H54 (cell line): ENCODE measurements at places on chromosomes 5 and 9.

DNA sequence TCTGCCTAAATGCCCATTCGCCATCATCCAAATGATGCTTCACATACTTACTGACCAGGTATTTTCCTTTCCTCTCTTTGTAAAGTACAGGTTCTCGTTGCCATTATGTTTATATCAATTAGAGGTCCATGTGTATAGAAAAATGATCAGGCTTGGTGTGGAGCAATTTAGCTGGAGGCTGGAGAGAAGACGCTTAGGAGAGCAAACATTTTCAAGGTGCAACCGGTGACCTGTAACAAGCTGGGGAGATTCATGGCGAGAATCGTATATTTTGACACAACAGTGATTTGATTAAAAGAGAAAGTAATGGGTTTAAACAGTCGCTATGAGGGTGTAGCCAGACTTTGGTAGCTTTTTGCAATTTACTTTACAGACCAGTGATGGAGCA lies 170.9 kb upstream of the TBCA start:
- DNase-seq = no peak

DNA sequence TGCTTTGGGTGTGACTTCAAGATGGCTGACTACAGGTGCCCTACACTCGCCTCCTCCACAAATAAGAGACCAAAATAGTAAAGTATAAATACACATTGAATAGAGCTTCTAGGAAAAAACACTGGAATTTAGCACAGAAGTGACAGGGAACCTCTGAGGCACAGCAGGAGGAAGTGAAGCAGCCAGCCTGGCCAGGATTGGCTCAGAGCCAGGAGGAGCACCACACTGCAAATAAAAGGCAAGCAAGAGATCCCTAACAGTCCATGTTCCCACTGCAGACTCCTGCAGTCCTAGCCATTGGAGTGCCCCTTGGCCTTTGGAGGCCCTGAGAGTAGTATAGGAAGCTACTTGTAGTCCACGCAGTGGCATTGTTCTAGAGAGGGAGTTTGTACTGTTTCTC lies 186.7 kb upstream of the TLX3 start:
- DNase-seq = no peak

DNA sequence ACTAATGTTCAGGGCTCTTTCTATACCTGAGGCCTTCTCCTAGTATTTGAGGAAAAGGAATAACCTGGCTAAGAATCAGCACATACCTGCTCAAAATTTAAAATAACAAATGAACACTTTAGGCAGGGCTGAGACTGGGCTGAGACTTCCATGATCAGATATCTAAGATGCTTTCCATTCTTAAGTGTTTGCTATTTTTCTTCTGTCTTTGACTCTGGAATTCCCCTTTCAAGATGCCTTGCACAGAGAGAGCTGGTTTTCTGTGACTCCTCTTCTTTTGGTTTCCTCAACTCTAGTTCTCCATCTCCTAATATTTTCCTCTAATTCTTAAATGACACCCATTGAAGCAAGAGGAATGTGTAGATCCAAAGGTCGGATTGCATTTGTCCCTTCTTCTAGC lies 61.1 kb downstream of the DPYSL3 start:
- DNase-seq = no peak

- peak; percentile 73 for DNase-seq
These were observed 59.7 kb downstream of the GGTA1 start for GRCh38 chr9:121439711-121440664.

- DNase-seq = no peak
These were observed 134.4 kb upstream of the ABCA1 start for GRCh38 chr9:105062222-105062855.

GRCh38 chr5:127006744-127007143 lies 23.6 kb downstream of the MARCHF3 start:
- DNase-seq = no peak

GRCh38 chr5:60010328-60010727 lies 116.8 kb upstream of the PDE4D start:
- no peak for DNase-seq

- DNase-seq = no peak
These were observed 24.8 kb downstream of the SPTAN1 start for GRCh38 chr9:128577206-128577605.

GRCh38 chr9:126678989-126679388 lies 65.3 kb downstream of the LMX1B start:
- no peak for DNase-seq

- no peak for DNase-seq
These were observed 125.0 kb downstream of the STARD4 start for GRCh38 chr5:111387361-111387760.

DNA sequence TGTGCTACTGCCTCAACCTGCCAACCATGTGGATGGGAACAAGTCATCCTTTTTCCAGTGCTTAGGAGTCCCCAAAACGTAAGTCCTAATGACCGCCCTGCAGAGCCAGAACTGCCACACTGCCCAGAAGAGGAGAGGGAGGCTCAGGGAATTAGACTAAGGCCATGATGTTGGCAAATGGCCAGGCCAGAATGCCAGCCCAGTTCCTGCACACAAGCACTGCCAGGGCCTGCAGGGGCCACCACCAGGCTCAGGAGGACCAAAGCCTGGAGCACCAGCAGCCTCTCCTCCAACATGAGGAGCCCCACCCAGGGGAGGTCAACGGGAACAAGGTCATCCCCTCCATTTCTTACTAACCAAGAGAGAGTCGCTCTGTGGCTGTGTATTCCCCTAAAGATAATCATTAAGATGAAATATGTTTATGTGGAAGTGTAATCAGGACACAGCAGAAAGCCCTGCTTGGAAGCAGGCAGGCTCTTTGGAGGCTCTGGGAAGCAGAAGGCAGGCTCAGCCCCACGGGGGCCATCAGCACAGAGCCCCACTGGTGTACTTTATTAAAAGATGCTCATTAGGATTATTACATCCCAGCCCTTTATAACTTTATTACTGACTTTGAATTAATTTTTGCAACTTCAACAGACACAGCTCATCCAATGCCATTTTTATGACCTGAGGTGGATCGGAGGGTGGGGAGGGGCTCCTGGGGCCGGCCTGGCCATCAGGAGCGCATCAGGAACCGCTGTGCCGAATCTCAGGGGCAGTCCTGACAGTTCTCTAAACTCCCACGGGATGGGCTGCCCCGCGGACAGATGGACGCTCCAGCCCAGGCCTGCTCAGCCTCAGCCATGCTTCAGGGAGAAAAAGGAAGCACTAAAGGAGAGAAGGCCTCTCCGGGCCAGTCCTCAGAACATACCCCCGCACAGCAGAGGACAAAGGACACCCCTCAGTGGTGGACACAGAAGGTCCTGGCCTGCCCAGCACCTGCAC lies 127.0 kb downstream of the ADAMTS2 start:
- no peak for DNase-seq

GRCh38 chr9:113524468-113524867 lies 60.9 kb downstream of the RGS3 start:
- DNase-seq = no peak

GRCh38 chr5:161387121-161387520 lies 159.4 kb downstream of the GABRB2 start:
- no peak for DNase-seq

GRCh38 chr5:178440181-178440580 lies 150.0 kb downstream of the COL23A1 start:
- no peak for DNase-seq

- DNase-seq = no peak
These were observed 889.7 kb downstream of the CDH9 start for GRCh38 chr5:26148569-26149107.

DNA sequence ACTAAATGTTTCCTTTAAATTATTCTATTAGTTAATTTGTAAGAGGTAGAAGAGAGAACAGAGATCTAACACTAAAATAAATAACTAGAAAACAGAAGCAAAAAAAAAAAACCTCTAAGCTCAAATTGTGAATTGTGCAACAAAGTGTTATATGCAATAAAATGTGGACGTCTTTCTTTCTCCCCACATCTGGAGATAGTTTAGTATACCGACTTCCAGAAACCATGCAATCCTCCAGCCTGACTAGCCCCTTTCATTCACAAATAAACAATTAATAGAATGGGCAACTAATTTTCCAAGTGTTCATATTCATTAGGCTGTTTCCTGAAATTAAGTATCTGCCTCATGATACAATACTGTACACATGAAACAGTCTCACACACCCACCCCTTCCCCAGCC lies 258.5 kb downstream of the BNC2 start:
- no peak for DNase-seq

- no peak for DNase-seq
These were observed 14.7 kb upstream of the TNC start for GRCh38 chr9:115132648-115133047.

DNA sequence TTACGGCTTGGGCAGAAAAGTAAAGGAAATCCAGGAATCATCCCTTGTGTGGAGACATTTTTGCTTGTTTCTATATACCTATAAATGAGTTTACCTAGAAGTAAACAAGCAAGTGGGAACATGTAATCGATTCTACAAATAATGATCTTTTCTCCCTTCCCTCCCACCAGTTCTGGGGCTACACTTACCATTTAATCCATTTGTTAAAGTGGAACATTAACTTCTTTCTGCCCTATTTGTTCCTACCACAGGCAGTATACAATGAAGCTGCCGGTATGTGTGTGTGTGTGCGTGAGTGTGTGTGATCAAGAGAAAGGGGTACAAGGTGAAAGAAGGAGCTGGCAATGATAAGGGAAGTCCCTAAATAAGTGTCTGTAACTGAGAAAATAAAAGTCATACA lies 26.4 kb upstream of the ELL2 start:
- DNase-seq = no peak

GRCh38 chr9:33813712-33814641 lies 3.0 kb upstream of the UBE2R2 start:
- DNase-seq = peak; percentile 62

- DNase-seq = no peak
These were observed 96.6 kb downstream of the ISL1 start for GRCh38 chr5:51479840-51480239.

- DNase-seq = no peak
These were observed 240.8 kb downstream of the FSTL4 start for GRCh38 chr5:133371371-133372155.

DNA sequence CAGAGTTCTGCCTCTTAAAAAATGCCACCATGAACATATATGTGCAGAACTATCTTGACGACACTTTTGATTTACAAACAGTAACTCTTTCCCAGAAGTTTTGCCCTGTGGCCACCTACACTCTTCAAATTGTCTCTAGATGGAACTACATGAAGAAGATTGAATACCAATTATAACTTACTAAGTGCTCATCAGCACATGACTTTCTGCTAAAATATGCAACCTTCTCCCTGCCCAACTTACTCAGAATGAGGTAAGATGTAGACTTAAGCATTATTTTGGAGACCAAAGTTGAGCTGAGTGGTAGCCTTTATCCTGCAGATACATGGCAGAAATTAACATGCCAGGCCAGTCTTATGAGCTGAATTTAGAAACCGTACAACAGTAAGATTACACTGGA lies 105.4 kb downstream of the SEMA5A start:
- no peak for DNase-seq

DNA sequence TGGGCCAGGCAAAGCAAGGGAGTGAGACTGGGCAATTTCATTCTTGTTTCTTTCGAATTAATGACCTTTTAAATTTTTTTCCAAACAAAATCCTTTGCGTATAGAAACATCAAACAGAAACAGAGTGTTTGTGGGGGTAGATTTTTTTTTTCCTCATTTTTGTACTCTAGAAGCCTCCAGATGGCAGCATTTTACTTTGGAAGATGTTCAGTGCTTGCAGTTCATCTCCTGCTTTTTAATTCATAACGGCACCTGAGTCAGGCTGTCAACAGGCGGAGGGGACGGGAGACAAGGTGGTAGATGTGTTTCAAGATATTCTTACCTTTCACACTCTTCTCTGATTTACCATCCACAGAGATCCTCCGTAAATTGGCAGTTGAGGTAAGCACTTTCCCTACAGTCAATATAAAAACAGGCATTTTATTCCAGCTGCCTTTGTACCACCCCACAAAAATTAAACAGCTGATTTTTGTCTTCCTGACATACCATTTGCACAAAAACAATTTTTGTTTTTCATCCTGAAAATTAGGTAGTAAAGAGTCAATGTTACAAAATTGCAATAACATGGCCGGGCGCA lies 99.5 kb upstream of the FBXL17 start:
- no peak for DNase-seq

DNA sequence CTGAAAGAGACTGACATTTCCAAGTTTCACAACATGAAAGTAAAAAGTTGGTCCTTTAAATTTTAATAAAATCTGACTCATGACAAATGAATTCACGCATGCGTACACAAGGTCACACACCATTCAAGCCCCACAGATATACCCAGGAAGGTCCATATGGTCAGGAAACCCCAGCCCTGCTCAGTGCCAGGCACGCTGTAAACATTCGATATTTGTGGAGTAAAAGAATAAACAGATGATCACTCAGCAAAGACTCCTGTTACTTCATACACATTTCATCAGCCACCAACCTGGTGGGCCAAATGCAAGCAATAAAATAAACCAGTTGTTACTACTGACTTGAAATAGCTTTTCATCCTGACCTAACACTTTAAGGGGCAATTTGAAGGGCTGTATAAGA lies 158.0 kb upstream of the RETREG1 start:
- DNase-seq = no peak

DNA sequence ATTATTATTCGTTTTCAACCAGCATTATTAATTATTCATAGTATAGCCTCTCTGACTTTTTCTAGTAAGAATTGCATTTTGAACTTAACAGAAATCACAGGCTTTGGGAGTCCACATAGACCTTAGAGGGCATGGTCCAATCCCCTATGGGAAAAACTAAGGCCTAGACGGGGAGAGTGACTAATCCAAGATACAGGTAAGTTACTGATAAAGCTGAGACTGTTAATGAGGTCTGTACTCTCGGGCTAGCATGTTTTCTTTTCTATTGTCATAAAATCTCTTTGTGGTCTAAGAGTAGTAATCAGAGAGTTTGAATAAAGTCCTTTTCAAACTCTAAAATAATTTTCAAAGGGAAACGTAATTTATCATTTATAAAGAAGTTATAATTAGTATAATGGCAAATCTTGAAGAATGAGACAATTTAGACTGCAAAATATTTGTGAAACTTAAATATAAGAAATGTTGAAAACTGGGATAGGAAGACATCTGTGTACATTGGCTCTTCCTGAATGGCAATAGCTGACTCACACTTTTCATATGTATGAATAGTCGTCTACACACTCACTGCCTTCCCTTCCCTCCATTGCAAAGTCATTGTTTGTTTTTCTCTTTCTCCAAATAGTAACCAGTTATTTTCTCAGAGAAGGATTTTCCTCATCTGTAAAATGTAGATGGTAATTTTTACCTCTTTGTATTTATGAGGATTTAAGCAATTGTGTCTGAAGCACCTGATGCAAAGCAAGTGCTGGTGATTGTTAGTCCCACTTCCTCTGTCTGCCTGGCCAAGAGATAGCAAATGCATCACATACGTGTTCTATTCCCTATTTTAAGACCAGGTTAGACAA lies 207.9 kb upstream of the CD180 start:
- no peak for DNase-seq

GRCh38 chr5:9361835-9362234 lies 184.0 kb downstream of the SEMA5A start:
- peak; percentile 21 for DNase-seq
